Activated naive CD4-positive, alpha-beta T cell treated with Interleukin-2 at 50 U/mL for 16 hours (primary cell): ENCODE measurements at places on chromosomes 2 and 18.
A peak's percentile ranks its signal among the peaks of the same experiment; 100 is the strongest.

DNA sequence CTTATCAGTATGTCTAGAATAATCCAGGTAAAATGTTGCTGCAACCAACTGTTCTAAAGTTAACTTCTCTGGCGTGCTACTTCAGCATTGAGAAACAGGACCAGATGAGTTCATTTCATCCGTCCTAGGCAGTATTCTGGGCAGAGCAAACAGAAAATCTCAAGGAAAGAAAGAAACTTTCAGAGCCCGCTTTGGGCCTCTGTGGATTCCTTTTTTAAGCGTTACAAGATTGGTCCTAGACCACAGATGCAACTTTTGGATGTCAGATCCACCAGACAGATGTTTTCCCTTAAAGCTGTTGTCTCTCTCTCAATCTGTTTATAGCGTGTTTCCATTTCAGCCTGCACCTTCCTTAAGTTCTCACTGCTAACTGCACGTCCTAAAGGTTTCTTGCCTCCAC is 75.0 kb downstream of the BCL2 start:
- DNase-seq = no peak

DNA sequence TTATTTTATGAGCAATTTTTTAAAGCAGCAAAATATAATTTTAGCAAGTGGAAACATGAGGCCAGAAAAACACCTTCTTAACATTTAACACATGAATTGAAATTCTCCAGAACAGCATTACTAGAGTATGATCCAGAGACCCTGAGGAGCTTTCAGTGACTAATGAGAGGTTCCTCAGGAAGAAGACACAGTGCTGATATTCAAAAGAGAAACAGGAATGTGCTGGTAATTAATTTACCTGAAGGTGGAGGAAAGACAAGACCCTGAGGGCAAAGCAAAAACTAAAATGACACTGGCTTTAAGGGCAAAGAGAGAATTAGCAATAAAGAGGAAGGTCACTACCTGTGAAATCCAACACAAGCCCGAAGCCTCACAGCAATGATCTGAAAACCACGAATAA is 97.0 kb downstream of the CDH2 start:
- DNase-seq = no peak

GRCh38 chr2:160940699-160941098 is 219.5 kb upstream of the TANK start:
- DNase-seq = no peak

GRCh38 chr2:209937893-209938292 is 64.5 kb upstream of the RPE start:
- DNase-seq = no peak

GRCh38 chr2:220228310-220229006 is 601.0 kb downstream of the SLC4A3 start:
- DNase-seq = no peak

GRCh38 chr18:70411307-70411706 is 122.5 kb downstream of the SOCS6 start:
- no peak for DNase-seq

DNA sequence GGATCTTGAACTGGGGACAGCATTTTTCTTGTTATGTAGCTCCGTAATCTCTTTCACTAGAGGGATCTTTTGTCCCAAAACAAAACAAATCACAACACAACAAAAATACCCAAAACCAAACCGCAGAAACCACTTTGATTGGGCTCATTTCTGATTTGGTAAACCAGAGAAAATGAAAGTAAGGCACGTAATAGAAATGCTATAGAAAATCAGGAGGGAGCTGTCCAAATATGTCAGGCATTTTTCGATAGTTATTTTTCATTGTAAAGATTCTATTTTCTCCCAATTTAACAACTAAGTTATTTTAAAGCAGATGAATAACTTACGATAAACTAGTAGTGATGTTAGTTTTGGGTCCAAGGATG is 406.5 kb downstream of the XIRP2 start:
- no peak for DNase-seq

DNA sequence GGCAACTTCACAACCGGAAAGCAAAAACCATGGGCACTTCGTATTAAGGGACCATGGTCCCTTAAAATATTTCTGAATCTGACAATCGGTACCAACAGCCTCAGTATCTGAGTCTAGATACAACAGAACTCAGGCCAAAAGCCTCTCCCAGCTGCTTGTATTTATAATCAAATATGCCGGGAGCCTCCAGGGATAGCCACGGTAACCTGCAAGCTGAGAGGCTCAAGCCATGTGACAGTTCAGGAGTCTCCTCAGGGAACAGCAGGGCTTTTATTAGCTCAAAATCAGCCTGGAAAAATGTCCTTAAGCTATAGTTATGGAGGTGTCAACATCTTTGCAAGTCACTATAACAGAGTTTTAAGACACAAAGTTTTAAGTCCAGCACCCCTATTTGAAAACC is 352.8 kb upstream of the GYPC start:
- no peak for DNase-seq

DNA sequence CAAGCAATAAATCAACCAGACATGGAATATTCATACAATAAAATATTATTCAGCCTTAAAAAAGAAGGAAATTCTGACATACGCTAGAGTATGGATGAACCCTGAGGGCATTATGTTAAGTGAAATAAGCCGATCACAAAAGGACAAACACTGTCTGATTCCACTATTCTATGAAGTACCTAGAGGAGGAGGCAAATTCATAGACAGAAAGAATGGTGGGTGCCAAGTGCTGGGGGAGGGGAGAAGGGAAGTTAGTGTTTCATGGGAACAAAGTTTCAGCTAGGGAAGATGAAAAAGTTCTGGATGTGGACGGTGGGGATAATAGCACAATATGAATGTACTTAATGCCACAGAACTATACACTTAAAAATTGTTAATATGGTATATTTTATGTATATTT is 19.8 kb downstream of the SMAD7 start:
- no peak for DNase-seq

DNA sequence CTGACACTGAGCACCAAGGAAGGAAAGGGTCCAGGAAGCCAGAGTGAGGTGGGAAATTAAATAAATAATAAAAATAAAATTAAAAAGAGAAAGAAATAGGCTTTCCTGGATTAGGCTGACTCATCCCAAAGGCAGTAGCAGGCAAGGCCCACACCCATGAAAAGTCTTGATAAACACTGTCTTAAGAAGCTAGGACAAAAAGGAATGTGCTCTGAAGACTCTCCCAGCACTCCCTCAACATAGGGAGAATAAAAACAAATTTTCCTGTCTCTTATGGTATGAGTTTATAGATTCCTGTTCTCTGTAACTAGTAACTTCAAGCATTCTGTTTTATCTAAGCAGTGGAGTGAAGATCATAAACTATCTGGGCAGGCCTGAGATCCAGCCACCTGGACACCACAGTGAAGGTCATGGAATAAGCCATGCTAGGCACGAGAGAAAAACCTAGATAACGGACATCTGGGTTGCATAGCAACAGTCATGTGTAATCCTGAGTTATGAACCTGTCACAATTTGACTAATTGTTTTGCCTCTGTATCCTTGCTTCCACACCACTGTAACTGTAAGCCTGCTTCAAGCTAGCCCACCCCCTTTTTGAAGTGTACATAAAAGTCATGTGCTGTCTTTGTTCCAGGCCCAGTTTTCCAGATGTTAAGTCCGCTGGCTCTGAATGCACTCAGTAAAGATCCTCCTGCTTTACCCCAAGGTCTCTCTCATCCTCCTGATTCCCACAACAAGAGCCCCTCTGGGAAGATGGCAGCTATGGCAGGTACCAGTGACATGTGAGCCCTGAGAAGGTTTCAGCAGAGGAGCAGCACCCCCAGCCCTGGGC is 107.8 kb downstream of the NDUFA10 start:
- DNase-seq = no peak

GRCh38 chr18:5073026-5073944 is 123.8 kb downstream of the AKAIN1 start:
- no peak for DNase-seq

- no peak for DNase-seq
These were observed 1357.5 kb upstream of the CELF4 start for GRCh38 chr18:38923126-38923525.

GRCh38 chr2:55097082-55097460 is 46.8 kb upstream of the RTN4 start:
- DNase-seq = no peak

GRCh38 chr2:95313296-95314131 is 16.4 kb downstream of the KCNIP3 start:
- DNase-seq = no peak

GRCh38 chr2:64399521-64399920 is 54.4 kb upstream of the LGALSL start:
- no peak for DNase-seq

DNA sequence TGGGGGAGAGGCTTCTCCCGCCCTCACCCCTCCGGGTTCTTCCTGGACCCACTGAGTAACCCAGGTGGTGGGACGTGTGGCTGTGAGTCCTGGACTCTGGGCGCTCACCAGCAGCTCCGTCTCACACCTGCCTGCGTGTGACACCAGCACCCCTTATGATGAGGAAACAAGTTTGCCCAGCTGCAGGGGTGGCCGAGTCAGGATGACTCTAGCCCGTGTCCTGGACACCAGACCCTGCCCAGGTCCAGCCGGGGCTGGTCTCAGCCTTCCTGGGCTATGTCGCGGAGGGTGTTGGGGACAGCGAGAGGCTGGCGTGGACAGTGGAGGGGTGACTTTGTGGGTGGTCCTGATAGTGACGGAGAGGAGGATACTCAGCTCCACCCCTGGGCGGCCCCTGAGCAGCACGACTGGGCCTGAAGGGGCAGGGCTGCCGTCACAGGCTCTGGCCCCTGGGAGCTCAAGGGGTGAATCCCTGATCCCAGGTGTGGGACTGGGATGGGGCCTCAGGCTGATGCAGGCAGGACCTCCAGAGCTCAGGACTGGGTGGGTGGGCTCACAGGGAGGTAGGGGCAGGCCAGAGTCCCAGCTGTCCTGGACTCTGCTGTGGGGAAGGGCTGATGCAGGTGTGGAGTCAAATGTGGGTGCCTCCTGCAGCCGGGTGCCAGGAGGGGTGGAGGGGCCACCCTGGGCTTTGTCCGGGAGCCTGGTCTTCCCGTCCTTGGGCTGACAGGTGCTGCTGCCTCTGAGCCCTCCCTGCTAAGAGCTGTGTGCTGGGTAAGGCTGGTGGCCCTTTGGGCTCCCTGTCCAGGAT is 3.7 kb downstream of the GPR35 start:
- DNase-seq = no peak

DNA sequence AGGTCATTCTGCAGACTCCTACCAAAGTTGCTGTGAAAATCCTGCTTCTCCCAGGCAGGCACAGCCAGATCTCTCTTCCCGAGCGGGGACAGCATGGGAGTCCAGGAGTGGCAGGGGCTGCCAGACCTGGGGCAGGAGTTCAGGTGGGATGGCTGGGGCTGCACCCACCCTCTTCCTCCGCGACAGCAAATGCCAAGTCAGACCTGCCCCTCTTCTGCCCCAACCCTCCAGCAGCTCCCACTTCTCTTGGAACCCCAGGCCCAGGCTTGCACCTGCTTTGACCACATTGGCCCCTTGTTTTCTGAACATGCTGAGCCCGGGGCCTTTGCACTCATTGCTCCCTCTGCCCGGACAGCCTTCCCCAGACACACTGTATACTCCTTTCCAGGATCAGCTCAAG is 288.2 kb upstream of the HS6ST1 start:
- DNase-seq = no peak

- no peak for DNase-seq
These were observed 129.5 kb upstream of the NYAP2 start for GRCh38 chr2:225270053-225270452.

DNA sequence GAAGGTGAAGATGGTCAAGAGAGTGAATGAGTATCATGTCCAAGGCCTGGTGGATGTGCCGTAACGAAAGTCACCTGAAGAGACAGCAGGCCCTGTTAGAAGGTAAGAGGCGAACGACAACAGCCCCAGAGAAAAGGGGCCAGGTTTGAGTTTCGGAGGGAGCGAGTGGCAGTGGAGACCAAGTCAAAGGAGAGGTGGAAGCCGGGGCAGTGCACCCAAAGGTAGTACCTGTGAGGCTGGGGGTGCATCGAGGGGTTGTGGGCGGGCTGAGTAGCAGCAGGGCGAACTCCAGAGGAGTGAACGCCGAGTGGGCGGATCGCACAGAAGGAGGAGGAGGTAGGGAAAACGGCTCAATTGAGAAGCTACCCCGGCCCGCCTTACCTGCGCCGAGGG is 358 bp downstream of the USP37 start:
- DNase-seq = no peak

DNA sequence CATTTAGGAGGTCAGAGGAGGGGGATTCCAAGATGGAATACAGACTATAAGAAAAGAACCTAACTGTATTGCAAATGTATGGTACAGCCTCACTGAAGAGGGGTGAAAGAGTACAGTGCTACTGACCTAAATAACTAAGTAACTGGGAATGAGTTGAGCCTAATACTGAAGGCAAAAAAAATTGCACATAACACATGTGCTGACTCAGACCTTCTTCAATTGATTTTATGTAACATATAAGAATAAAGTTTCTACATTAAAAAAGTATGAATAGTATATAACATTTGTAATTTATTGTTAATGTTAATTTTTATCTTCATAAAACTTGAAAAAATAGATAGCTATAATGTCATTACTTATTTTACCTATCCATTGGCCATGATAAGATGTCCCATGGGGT is 41.7 kb downstream of the MALT1 start:
- DNase-seq = no peak

GRCh38 chr2:147440734-147441133 is 404.1 kb upstream of the ACVR2A start:
- no peak for DNase-seq

DNA sequence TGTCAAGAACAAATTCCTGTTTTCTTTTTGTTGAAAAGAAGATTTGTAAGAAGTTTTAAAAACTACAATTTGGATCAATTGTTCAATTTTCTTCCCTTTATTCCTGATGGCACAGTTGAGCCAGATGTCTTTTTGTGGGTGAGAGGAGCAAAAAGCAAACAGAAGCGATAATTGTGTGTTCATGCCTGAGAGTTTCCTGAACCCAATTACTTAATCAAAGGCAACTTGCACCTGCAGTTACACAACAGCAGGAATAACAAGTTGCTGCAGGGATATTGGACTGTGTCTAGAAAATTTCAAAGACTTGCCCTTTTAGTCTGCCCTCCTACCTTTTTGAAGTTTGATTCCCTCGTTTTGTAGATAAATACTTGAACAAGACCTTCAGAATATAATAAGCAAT is 383.6 kb downstream of the DSEL start:
- DNase-seq = no peak

GRCh38 chr2:27860111-27860510 is 30.1 kb downstream of the RBKS start:
- no peak for DNase-seq

GRCh38 chr2:78845664-78846185 is 179.8 kb upstream of the REG3G start:
- DNase-seq = no peak

- no peak for DNase-seq
These were observed 444.2 kb downstream of the EIPR1 start for GRCh38 chr2:2933426-2933825.

DNA sequence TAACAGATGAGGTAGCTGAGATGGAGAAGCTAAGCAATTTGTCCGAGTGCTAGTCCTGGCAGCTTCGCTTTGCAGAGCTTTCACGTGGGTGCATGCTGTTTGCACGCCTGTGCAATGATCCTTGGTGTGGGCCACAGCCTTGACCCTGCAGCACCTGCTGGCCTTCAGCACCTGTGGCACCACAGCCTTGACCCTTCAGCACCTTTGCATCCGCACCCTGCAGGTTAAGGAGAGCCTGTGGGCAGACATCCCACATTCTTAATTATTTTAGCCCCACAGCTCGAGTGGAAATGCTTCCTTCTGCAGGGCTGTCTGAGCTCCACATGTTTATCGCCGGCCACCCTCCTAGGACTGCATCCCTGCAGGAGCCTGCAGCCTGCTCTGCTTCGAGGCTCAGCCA is 19.3 kb downstream of the NCK2 start:
- DNase-seq = peak; percentile 2

GRCh38 chr2:237041231-237041630 is 44.5 kb upstream of the COPS8 start:
- DNase-seq = no peak
